ENCODE measurements at places on chromosomes 3 and 15.

GRCh38 chr3:36804295-36805055, 40.1 kb upstream of the DCLK3 start:
- no peak for DNase-seq

- peak; percentile 67 for DNase-seq
Observed at GRCh38 chr3:49803465-49804140, 542 bp downstream of the INKA1 start.

DNA sequence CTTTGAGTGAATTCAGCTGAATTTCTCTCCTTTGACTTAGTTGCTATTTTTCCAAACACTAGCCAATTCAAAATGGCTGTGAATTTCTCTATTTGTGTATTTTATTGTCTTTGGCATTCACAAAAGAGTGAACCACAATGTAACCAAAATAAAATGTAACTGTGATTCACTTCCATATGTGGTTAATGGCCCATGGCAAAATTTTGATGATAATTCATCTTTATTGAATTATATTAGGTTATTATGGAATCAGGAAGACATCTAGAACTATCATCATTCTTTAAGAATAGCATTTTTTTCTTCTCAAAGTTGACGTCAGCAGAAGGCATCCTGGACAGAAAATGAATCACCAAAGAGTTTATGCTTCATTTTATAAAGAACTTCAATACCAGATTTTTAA, 705.3 kb upstream of the NAALADL2 start:
- no peak for DNase-seq

DNA sequence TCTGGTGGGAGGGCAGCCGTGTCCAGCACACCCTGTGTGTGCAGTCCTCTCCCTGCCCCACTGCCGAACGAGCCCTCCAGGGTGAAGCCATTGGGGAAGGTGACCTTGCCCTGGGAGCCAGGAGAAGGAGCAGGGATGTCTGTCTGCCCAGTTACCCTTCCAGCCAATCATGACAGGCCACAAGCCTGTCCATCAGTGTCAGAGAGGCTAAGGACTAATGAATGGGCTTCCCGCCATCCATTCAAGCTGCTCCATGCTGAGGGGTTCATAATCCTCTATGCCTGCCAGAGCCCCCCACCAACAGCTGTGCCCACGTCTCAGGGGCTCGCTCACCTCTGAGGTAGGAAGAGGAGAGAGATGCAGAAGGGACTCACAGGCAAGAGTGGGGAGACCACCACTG, 15.2 kb downstream of the ALS2CL start:
- DNase-seq, result no peak

GRCh38 chr15:27828746-27829145, 270.4 kb downstream of the OCA2 start:
- no peak for DNase-seq

DNA sequence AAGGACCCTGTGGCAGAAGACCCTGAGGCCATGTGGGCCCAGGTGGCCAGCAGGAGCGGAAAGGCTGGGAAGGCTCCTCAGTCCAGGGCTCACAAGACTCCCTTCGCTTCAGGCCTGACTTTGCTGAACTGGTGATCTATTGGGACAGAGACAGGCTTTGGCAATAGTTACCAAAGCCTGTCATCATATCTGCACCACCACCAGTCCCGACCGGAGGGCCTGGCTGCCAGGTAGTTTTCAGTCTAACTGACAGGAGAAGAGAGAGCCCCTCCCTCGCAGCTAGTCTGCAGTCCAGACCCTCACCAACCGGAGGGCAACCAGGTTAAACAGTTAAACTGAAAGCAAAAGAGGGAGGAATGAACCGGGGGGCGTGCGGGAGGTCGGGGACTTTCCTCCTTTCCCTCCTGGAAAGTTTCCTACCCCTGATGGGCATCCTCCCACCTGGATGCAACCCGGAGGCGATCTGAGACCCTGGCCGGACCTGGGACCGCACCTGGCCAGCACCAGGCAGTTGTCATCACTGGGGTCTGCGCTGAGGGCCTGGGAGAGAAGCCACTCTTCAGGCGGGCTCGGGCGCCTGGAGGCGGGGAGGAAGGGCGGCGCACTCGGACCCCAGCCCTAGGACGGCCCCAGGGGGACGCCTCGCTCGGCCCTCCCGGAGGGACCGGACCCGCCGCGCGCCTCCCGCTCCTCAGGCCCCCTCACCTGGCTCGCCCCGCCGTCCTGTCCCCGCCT, 435 bp downstream of the RAB27A start:
- peak; percentile 15 for DNase-seq

DNA sequence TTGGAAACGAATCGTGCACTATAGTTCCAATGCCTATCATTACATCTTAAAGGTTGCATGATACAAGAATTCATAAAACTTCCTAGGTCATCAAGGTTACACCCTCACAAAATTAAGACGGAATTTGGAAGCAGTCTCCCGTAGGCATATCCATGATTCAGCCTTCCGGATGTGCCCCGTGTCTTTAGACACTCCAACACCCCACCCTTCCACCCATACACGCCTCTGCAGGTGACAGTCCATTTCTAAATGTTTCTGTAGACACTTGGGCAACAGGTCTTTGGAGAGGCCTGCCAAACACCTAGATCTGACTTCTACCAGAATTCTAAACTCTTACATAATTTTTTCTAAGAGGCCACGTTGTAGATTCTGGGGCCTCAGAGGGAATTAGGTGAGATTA, 49.8 kb downstream of the LDHAL6B start:
- DNase-seq, result no peak

DNA sequence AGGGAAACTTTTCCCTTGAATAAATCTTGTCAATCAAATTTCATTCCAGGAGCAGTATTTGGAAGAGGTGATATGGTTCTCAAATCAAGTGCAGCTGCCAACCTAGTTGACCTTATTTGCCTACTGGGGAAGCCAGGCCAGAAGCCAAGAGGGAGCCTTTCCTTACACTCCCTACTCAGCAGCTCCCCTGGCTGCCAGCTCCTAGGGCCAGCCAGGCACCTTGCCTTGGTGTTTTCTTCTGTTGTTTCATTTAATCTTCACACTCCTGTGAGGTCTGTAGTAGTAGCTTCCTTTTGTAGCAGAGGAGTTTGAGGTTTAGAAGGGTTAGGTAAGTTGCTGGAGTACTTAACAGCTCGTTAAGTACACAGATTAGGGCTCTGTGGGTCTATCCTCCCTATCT, 22.6 kb downstream of the MKRN2OS start:
- DNase-seq, result no peak

GRCh38 chr3:38655708-38656300, 6.3 kb upstream of the SCN5A start:
- no peak for DNase-seq

DNA sequence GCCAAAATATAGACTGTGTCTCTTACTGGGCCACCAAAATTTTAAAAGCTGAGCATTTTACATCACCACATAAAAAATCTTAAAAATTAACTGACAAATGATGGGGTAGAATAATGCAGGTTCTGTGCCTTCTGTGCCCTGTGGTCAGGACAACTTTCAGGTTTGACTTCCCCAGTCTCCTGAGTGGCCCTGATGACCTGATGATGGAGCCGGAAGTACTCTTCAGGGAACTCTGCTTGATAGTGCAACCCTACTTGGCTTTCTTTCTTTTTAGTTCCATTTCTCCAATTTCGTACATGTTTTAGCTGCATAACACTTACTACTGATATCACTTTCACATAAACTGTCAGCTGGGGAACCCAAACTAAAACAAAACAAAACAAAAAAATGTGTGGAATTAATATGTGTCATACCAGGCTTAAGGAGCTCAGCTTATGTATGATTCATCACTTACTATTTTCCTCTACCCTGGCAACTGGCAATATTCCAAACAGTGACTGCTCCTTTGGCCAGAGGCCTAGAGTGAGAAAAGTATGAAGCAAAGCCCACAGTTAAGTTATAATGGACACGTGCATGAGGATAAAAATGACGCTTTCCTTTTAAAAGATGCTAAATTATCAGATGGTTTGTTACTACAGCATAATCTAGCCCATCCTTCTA, 194.3 kb downstream of the BCHE start:
- DNase-seq, result no peak

DNA sequence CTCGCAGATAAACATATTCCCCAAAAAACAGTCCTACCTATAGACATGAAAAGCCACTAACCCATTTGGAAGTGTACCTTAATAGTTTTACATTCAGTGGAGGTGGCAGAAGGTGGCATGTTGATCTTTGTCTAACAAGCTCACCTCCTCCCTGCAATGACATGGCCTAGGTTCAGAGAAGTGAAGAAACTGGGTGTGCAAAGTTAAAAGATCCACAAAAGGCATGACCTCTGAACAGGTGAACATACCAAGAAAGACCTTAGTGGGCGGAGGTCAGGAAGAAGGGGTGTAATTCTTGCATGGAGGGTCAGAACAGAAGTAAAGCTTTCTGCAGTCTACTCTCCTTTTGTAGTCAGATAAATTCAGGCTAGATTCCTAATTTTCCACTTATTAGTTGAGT, 822 bp downstream of the MRPL3 start:
- no peak for DNase-seq

- no peak for DNase-seq
Observed at GRCh38 chr3:46930945-46931403, 45.6 kb downstream of the CCDC12 start.

GRCh38 chr15:84099181-84099580, 136.4 kb upstream of the GOLGA6L4 start:
- no peak for DNase-seq

Data from DMS 273 treated with DMSO at 0.1 percent for 48 hours (cell line).